CD4-positive, alpha-beta T cell treated with Interleukin-1 beta for 1 hour (primary cell): ENCODE measurements at places on chromosomes 2 and 18.

DNA sequence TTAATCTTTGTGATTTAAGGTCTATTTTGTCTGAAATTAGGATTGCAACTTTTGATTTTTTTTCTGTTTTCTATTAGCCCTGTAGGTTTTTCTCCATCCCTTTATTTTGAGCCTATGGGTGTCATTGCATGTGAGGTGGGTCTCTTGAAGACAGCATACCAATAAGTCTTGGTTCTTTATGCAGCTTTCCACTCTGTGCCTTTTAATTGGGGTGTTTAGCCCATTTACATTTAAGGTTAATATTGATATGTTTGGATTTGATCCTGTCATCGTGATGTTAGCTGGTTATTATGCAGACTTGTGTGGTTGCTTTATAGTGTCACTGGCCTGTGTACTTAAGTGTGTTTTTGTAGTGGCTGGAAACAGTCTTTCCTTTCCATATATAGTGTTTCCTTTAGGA, 17.7 kb downstream of the EHBP1 start:
- DNase-seq: no peak

DNA sequence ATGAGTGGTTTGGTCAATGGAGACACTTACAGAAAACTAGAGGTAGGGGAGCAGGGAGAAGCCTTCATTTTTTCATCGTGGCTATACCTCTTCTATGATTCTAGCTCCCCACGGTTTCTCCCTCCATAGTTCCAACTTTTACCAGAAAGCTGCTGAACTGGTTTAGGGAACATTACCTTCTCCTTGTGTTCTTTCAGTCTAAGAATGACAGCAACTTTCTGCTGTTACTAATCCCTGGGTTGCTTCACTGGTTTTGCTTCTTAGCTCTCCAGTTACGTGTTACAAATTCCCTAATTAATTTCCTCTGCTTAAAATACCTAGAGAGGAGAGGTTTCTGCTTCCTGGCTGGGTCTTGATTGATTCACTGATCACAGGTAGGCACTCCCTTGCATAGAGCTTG, 499.9 kb downstream of the SLC4A3 start:
- DNase-seq: no peak

- DNase-seq: no peak
Observed at GRCh38 chr18:6056171-6056910, 161.0 kb upstream of the TMEM200C start.

- DNase-seq: no peak
Observed at GRCh38 chr2:159232456-159233170, 53.9 kb downstream of the WDSUB1 start.

DNA sequence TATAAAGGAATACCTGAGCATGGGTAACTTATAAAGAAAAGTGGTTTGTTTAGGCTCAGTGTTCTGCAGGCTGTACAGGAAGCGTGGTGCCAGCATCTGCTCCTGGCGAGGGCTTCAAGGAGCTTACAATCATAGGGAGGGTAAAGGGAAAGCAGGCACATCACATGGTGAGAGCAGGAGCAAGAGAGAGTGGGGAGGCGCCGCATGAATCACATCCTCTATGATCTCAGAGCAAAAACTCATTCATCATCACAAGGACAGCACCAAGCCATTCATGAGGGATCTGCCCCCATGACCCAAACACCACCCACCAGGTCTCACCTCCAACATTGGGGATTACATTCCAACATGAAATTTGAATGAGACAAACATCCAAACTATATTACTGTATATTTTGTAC, 32.5 kb downstream of the R3HDM1 start:
- no peak for DNase-seq

- no peak for DNase-seq
Observed at GRCh38 chr2:221777119-221777518, 205.0 kb upstream of the EPHA4 start.

DNA sequence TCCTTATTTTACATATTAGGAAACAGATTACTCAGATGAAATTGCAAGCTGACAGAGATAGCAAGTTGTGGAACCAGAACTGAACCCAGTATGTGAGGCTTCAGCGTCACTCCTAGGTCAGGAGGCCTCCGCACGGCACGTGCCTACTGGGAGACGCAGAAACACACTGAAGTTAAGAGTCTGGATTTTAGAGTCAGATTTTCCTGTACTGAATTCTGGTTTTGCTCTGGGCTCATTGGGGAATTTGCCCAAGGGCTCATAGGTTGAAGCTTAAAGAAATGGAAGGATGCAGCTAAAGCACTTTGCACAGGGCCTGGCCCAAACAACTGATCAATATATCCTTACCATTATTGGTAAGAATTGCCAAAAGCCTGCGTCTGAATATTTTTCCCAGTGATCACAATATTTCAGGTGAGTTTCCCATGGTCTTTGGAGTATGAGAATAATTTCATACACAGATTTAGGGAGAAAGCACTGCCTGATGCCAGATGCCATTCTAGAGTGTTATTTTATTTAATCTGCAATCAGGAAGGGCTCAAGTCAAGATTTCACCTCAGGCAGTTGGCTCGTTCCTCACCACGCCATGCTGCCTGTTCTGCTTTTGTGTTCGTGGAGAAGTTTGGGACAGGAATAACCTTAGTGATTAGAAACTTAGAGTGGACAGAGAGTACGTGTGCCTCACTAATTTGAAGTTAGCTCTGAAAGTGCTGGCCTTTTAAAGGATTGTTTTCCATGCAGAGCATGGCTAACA, 331.9 kb downstream of the MYCN start:
- no peak for DNase-seq
